Urinary bladder (tissue), 4 donors: ENCODE measurements at places on chromosomes 2 and 18. TPM values are rescaled to one million over a fixed set of nuclear protein-coding genes. Genes with fewer than 3 reads are reported as not detected.

Gene RFTN2
- total RNA-seq: 37.4 TPM

Gene ATAD2B
- 75.6 TPM for total RNA-seq

Gene GLI2
- 11.3 TPM for total RNA-seq

Gene TMEM150A
- 6.3 TPM for total RNA-seq

Gene RTP5
- not detected for total RNA-seq

Gene TBC1D8
- total RNA-seq: 19.0 TPM

Gene RBMS1
- 182 TPM for total RNA-seq

Gene RBKS
- 1.3 TPM for total RNA-seq

Gene KCTD1
- total RNA-seq: 12.1 TPM
